SJSA1 (cell line): ENCODE measurements at places on chromosomes 2 and 18. TPM values are rescaled to one million over a fixed set of nuclear protein-coding genes. Genes with fewer than 3 reads are reported as not detected.
A peak's percentile ranks its signal among the peaks of the same experiment; 100 is the strongest.

CCDC148 gene
- 3.2 and 3.5 TPM in 2 replicates for total RNA-seq

MRO gene
- total RNA-seq = 0.03 TPM in 1 of 2 replicates, not detected in the other

GRCh38 chr2:164495491-164496223 lies 125.6 kb downstream of the GRB14 start:
- no peak overlapping the region for H3K27ac ChIP-seq
- DNase-seq = peak; percentile 8
- no peaks in the 10 kb centered on the region for H3K36me3 ChIP-seq
- H3K4me1 ChIP-seq = no peaks in the 10 kb centered on the region

- no peaks in the 10 kb centered on the region for H3K4me1 ChIP-seq
- no peak overlapping the region for H3K4me3 ChIP-seq
- H3K27me3 ChIP-seq = no peaks in the 10 kb centered on the region; the same call in none of the 2 replicates
- no peak overlapping the region for H3K27ac ChIP-seq
- no peak for DNase-seq
Observed at GRCh38 chr2:60453301-60453700, 100.2 kb downstream of the BCL11A start.

DNA sequence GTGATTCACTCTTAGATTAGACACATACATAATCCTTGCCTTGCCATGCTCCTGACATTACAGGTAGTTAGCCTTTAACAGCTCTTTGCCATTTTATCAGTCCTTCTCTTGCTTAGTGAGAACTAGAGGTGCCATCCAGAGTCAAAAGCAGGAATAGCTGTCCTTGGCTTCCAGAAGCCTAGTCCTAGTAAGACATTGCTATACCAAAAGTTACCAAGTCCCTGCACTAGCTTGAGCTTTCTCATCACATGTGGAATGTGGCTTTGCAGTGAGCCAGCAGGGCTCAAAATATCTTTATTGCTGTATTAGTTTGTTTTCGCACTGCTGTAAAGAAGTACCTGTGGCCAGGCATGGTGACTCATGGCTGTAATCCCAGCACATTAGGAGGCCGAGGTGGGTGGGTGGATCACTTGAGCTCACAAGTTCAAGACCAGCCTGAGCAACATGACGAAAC lies 104.7 kb upstream of the NOSTRIN start:
- H3K27ac ChIP-seq = no peak overlapping the region
- H3K36me3 ChIP-seq = no peaks in the 10 kb centered on the region
- no peak for DNase-seq
- no peaks in the 10 kb centered on the region for H3K4me1 ChIP-seq

GRCh38 chr2:1891147-1891546 lies 146.8 kb upstream of the PXDN start:
- H3K27ac ChIP-seq = no peak overlapping the region
- H3K27me3 ChIP-seq = peaks cover 11% of the 10 kb centered on the region
- DNase-seq = no peak
- H3K36me3 ChIP-seq = no peaks in the 10 kb centered on the region

GRCh38 chr2:79223539-79223938 lies 64.0 kb upstream of the REG3A start:
- H3K4me1 ChIP-seq = no peaks in the 10 kb centered on the region
- no peak for DNase-seq
- H3K36me3 ChIP-seq = no peaks in the 10 kb centered on the region
- H3K4me3 ChIP-seq = no peak overlapping the region
- H3K27ac ChIP-seq = no peak overlapping the region

- no peaks in the 10 kb centered on the region for H3K27me3 ChIP-seq
- H3K36me3 ChIP-seq = peaks cover 68% of the 10 kb centered on the region
- DNase-seq = no peak
- no peak overlapping the region for H3K4me3 ChIP-seq
- H3K4me1 ChIP-seq = no peaks in the 10 kb centered on the region
Observed at GRCh38 chr2:128160616-128161275, 69.7 kb downstream of the UGGT1 start.

- H3K27me3 ChIP-seq = no peaks in the 10 kb centered on the region
- H3K4me3 ChIP-seq = no peak overlapping the region
- no peaks in the 10 kb centered on the region for H3K4me1 ChIP-seq
- H3K27ac ChIP-seq = no peak overlapping the region
- no peaks in the 10 kb centered on the region for H3K36me3 ChIP-seq
Observed at GRCh38 chr2:170248574-170249393, 70.8 kb downstream of the MYO3B start.

- peaks cover 17% of the 10 kb centered on the region for H3K4me1 ChIP-seq
- H3K27me3 ChIP-seq = no peaks in the 10 kb centered on the region
- DNase-seq = no peak
- no peaks in the 10 kb centered on the region for H3K36me3 ChIP-seq
Observed at GRCh38 chr2:66560683-66561082, 125.8 kb downstream of the MEIS1 start.

- no peak overlapping the region for H3K27ac ChIP-seq
- no peaks in the 10 kb centered on the region for H3K27me3 ChIP-seq
Observed at GRCh38 chr2:17309181-17309580, 209.1 kb downstream of the RAD51AP2 start.
